Liver (tissue), 10 donors: ENCODE measurements at places on chromosomes 6 and 20. TPM values are rescaled to one million over a fixed set of nuclear protein-coding genes. Genes with fewer than 3 reads are reported as not detected.

DNA sequence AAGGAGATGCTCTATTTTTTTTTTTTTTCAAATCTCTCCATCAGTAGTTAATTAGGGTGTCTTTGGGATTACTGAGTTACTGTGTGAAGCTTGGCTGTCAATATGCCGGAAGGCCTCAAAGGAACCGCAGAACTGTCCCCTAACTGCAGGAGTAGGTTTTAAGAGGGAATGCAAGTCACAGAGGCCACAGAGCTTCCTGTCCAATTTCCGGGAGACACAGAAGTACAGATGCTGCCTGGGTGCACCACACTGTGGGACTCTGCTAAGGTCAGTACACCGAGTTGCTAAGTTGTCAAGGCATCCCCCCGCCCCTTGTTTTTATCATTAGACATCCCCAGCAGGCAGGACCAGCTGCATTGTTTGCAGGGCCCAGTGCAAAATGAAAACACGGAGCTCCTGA, 120.2 kb upstream of the RAB32 start:
- H3K27me3 ChIP-seq, result no peaks in the 10 kb centered on the region
- no peak overlapping the region for H3K27ac ChIP-seq
- no peaks in the 10 kb centered on the region for H3K4me1 ChIP-seq
- no peak overlapping the region for H3K4me3 ChIP-seq
- no peak for DNase-seq

- no peak overlapping the region for H3K4me3 ChIP-seq
- no peaks in the 10 kb centered on the region for H3K36me3 ChIP-seq
- peak; percentile 37 for DNase-seq
- H3K27me3 ChIP-seq, result no peaks in the 10 kb centered on the region
Observed at GRCh38 chr20:18628330-18628920, 40.6 kb downstream of the DTD1 start.

DNA sequence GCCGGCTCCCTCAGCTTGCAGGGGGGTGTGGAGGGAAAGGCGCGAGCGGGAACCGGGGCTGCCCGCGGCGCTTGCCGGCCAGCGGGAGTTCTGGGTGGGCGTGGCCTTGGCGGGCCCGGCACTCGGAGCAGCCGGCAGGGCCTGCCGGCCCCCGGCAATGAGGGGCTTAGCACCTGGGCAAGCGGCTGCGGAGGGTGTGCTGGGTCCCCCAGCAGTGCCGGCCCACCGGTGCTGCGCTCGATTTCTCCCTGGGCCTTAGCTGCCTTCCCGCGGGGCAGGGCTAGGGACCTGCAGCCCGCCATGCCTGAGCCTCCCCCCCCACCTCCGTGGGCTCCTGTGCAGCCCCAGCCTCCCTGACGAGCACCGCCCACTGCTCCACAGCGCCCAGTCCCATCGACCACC, 514.5 kb upstream of the GJE1 start:
- H3K4me1 ChIP-seq, result no peaks in the 10 kb centered on the region
- no peaks in the 10 kb centered on the region for H3K27me3 ChIP-seq
- H3K27ac ChIP-seq, result no peak overlapping the region
- DNase-seq, result no peak
- no peaks in the 10 kb centered on the region for H3K36me3 ChIP-seq

Gene TMEM244
- not detected for total RNA-seq

Gene PLA2G7
- total RNA-seq, result 24.7 TPM

- DNase-seq, result no peak
- H3K4me3 ChIP-seq, result no peak overlapping the region
- no peak overlapping the region for H3K27ac ChIP-seq
- H3K36me3 ChIP-seq, result peaks cover 44% of the 10 kb centered on the region
Observed at GRCh38 chr20:13771853-13772453, 12.8 kb downstream of the ESF1 start.

Gene ABHD16B
- total RNA-seq, result not detected

DNA sequence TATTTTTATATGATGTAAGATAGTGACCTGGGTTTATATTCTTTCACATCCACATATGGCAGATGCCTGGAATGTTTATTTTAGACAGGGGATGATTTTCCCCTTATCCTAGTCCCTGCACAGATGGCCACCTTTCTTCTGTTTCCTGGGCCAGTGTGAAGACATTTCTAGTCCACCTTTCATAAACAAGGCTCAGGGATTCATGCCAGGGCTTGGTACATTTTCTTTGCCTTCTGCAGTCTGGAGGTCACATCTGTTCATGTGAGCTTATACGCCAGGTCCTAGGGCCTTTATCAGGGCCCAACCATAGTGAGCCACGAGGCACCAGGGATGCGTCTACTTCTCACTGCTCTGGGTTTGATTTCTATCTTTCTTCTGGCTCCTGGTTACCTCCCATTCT, 38.0 kb upstream of the ERVFRD-1 start:
- H3K27ac ChIP-seq, result no peak overlapping the region
- no peak for DNase-seq
- no peaks in the 10 kb centered on the region for H3K36me3 ChIP-seq
- no peaks in the 10 kb centered on the region for H3K27me3 ChIP-seq

- peaks cover 36% of the 10 kb centered on the region for H3K4me1 ChIP-seq
- no peak for DNase-seq
- H3K36me3 ChIP-seq, result no peaks in the 10 kb centered on the region
- peak overlapping the region; percentile 48 for H3K27ac ChIP-seq
- H3K4me3 ChIP-seq, result no peak overlapping the region
Observed at GRCh38 chr20:49893242-49894072, 21.9 kb downstream of the SPATA2 start.

- H3K36me3 ChIP-seq, result no peaks in the 10 kb centered on the region
- no peaks in the 10 kb centered on the region for H3K27me3 ChIP-seq
- no peak overlapping the region for H3K4me3 ChIP-seq
- H3K27ac ChIP-seq, result no peak overlapping the region
- DNase-seq, result no peak
Observed at GRCh38 chr20:58523072-58523970, 8.1 kb upstream of the APCDD1L start.

Gene ADAM33
- 1.2 TPM for total RNA-seq

GRCh38 chr20:3010985-3011723, 32.3 kb upstream of the GNRH2 start:
- no peak overlapping the region for H3K4me3 ChIP-seq
- H3K4me1 ChIP-seq, result no peaks in the 10 kb centered on the region
- H3K27ac ChIP-seq, result no peak overlapping the region
- DNase-seq, result no peak
- H3K27me3 ChIP-seq, result no peaks in the 10 kb centered on the region

GRCh38 chr20:51553897-51554486, 11.5 kb upstream of the NFATC2 start:
- H3K27ac ChIP-seq, result no peak overlapping the region
- H3K36me3 ChIP-seq, result no peaks in the 10 kb centered on the region
- no peaks in the 10 kb centered on the region for H3K4me1 ChIP-seq
- DNase-seq, result no peak

- no peak overlapping the region for H3K4me3 ChIP-seq
Observed at GRCh38 chr6:24394780-24395437, 7.8 kb upstream of the MRS2 start.

DNA sequence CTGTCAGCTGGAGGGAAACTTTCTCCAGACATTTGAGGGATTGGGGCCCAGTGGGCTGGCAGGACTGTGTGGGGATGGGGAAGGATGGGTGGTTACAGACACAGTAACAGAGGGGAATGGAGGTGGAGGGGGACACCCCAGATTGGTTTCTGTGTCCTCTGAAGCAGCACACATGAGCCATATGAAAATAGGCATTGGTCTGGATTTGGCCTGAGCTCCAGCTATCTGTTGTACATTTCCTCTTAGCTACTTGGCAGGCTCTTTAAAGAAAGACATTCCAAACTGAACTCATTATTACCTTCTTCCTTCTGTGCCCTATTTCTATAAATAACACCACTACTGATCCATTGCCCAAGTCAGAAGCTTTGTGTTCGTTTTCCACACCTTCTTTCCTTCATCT, 72.0 kb upstream of the PRL start:
- peaks cover 5% of the 10 kb centered on the region for H3K4me1 ChIP-seq
- no peaks in the 10 kb centered on the region for H3K36me3 ChIP-seq
- H3K4me3 ChIP-seq, result no peak overlapping the region

- H3K4me1 ChIP-seq, result peaks cover 36% of the 10 kb centered on the region
- no peaks in the 10 kb centered on the region for H3K27me3 ChIP-seq
- peak overlapping the region; percentile 68 for H3K4me3 ChIP-seq
- peak overlapping the region; percentile 99 for H3K27ac ChIP-seq
Observed at GRCh38 chr6:108559884-108560462, 744 bp upstream of the FOXO3 start.

Gene PACRG
- 0.47 TPM for total RNA-seq

DNA sequence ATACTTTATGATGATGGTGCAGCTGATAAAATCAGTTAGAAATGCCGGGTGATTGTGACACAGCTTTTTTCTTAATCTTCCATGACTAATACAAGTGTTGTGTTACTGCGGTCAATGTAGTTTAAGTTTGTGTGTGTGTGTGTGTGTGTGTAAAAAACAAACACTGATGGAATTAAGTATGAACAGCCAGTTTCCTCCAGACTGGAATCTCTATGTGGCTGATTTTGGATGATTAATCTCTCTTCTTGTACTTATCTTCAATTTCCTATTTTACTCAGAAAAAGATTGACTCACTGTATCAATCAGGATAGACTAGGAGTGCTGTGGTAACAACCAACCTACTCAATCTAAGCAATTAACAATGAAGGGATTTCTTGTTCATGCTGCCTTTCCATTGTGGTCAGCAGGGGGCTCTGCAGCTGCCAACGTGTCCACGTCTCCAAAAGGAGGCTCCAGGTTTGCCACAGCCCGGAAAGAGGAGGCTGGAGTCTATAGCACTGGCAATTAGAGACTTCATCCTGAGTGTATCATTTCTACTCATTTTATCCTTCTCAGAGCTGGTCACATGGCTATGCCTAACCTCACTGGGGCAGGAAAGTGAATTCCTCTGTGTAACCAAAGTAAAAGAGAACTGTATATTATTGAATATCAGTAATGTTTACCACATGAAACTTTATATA, 107.7 kb downstream of the CD109 start:
- H3K27ac ChIP-seq, result no peak overlapping the region
- no peak overlapping the region for H3K4me3 ChIP-seq
- no peaks in the 10 kb centered on the region for H3K27me3 ChIP-seq
- no peak for DNase-seq
- H3K36me3 ChIP-seq, result no peaks in the 10 kb centered on the region
- peaks cover 22% of the 10 kb centered on the region for H3K4me1 ChIP-seq

DNA sequence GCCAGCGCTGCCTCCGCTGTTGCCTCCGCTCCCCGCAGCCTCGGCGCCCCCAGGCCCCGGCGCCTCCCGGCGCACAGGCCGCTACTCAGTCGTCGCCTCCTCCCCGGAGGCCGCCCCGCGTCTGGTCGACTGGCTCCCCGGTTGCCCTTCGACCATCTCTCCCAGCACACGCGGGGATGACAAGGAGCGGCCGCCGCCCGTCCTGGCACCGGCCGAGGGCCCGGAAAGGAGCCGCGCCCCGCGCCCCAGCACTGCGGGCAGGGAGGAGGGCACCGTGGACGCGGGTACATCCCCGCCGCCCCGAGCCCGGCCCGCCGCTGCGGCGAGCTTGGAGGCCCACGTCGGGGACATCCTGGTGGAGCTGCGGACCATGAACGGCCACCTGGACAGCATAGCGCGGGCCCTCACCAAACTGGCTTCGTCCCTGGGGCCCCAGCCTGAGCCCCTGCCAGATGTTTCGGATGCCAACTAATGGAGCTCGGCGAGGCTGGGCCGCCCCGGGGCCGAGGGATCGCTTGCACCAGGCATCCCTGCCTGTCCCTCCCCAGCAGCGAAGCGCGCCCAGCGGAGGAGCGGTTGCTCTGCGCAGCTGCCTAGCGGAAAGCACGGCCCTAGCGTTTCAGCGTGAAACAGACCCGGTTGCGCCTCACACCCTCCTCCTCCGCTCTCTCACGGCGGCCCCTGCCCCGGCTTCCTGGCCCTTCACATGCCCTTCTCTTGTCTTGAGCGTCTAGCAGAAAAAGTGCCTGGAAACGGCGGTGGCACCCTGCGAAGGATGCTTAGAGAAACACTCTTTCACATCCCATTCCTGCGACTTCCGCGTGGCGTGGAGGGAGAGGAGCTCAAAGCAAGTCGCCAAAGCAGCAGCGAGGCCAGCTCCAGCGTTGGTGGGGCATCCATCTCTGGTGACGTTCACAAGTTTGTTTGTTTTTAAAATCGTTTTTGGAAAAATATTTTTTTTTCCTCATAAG, 285.8 kb upstream of the SUPT3H start:
- no peak for DNase-seq
- peak overlapping the region; percentile 12 for H3K4me3 ChIP-seq
- H3K27ac ChIP-seq, result no peak overlapping the region
- H3K27me3 ChIP-seq, result peaks cover 3% of the 10 kb centered on the region
- H3K36me3 ChIP-seq, result no peaks in the 10 kb centered on the region
- H3K4me1 ChIP-seq, result peaks cover 2% of the 10 kb centered on the region

Gene MMP24
- total RNA-seq, result 0.75 TPM

Gene TRDN
- total RNA-seq, result 0.79 TPM

Gene EDN1
- 0.70 TPM for total RNA-seq

GRCh38 chr6:35552285-35552917, 39.7 kb upstream of the TULP1 start:
- H3K4me1 ChIP-seq, result no peaks in the 10 kb centered on the region
- peak; percentile 60 for DNase-seq
- no peak overlapping the region for H3K27ac ChIP-seq
- H3K27me3 ChIP-seq, result no peaks in the 10 kb centered on the region

GRCh38 chr6:12165722-12166280, 124.4 kb upstream of the EDN1 start:
- peaks cover 22% of the 10 kb centered on the region for H3K36me3 ChIP-seq
- no peaks in the 10 kb centered on the region for H3K4me1 ChIP-seq
- no peak overlapping the region for H3K4me3 ChIP-seq
- no peaks in the 10 kb centered on the region for H3K27me3 ChIP-seq
- no peak for DNase-seq

DNA sequence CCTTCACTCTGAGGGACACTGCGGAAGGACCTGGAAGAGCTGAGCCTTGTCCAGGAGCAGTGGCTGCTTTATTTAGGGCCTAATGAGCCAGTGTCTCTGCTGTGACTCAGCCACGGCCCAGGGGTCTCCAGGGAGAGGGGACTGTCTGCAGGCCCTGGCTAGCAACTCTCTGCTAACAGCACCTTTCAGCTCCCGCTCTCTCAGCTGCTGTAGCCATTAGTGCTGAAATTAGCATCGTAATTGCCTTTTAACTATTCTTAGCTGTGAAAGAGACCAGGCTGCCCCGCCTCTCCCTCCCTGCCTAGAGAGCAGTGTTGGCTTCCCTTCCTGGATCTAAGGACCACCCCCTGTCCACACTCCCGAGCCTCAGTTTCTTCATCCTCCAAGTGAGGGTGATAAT, 53.1 kb upstream of the SLC32A1 start:
- H3K27me3 ChIP-seq, result peaks cover 3% of the 10 kb centered on the region
- H3K36me3 ChIP-seq, result no peaks in the 10 kb centered on the region
- H3K4me3 ChIP-seq, result no peak overlapping the region
- no peak overlapping the region for H3K27ac ChIP-seq
